ENCODE measurements at places on chromosomes 13 and 19.

- no peak for DNase-seq
Observed at GRCh38 chr13:48334534-48335127, 31.1 kb downstream of the RB1 start.

GRCh38 chr19:2140138-2140569 lies 11.2 kb downstream of the AP3D1 start:
- DNase-seq: no peak

DNA sequence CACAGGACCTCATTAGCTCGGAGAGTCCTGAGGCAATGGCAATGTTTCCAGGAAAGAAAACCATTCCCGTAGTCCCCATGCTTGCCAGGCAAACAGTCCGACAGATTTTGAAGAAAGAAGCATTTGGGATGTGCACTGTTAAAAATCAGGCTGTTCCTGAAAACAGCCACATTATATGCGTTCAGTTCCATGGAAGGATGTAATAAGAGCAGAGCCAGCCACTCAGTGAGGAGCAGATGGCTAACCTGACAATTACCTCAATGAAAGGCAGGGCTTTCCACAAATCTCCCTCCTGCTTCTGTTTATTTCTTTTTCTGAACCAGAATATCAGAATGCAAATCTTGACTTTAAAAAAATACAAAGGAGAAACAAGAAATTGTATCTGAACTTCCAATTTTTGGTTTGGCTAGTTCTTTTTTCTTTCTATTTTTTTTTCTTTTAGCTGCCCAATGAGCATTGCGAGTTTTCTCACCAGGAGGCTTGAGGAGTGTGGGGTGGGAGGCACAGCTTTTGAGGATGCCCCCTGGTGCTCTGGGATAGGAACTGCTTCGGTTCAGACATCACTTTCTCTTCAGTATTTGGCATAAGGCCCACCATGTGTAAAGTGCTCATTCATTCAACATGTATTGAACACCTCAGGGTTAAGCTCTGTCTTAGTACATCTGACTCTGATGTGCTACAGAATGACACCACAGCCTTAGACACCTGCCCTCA lies 124.2 kb downstream of the TBC1D4 start:
- peak; percentile 28 for DNase-seq

GRCh38 chr19:17946965-17947784 lies 14.4 kb downstream of the CCDC124 start:
- DNase-seq: no peak

DNA sequence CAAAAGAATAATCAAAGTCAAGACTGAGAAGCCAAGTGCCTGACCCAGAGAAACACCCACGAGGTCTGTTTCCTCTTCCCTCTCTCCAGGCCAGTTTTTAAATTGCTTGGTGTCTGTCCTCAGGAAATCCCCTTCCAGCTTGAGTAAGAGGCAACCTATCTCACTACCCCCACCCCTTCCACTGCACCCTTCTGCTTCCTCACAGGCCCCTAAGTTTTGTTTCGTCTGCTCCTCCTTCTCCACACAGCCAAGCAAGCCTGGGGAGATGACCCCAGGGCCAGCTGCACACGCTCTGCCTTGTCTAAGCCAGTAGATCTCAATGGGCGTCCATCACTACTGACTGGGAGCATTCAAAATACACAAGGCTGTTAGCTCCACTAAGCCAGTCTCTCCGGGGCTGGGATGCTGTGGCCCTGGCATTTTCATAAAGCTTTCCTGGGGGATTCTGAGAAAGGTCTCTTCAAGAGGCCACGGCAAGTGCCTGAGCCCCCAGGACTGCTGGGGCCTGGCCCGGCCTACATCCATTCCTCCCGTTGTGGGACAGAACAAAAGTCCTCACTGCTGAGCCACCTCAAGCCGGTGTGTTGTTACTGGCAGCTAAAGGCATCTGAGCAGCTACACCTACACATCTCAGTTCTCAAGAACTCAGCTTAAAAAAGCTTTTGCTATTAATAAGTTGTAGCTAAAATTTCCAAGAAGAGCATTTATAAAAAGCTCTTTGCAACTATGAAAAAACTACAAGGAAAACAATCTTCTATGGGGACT lies 14.9 kb upstream of the IL4I1 start:
- DNase-seq: no peak

DNA sequence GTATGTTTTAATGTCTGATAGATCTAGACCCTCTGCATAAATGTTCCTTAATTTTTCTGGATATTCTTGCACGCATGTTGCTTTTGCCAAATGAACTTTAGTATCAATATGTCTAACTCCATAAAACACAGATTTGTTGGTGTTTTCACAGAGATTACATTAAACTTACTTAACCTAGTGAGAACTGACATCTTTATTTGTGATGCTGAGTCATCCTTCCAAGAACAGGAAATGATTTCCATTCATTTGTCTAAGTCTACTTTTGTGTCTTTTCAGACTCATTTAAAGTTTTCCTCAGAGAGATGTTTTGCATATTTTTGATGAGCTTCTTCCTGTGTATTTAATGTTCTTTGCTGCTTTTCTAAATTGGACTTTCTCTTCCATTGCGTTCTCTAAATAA lies 184.0 kb downstream of the SLC7A1 start:
- peak; percentile 37 for DNase-seq

DNA sequence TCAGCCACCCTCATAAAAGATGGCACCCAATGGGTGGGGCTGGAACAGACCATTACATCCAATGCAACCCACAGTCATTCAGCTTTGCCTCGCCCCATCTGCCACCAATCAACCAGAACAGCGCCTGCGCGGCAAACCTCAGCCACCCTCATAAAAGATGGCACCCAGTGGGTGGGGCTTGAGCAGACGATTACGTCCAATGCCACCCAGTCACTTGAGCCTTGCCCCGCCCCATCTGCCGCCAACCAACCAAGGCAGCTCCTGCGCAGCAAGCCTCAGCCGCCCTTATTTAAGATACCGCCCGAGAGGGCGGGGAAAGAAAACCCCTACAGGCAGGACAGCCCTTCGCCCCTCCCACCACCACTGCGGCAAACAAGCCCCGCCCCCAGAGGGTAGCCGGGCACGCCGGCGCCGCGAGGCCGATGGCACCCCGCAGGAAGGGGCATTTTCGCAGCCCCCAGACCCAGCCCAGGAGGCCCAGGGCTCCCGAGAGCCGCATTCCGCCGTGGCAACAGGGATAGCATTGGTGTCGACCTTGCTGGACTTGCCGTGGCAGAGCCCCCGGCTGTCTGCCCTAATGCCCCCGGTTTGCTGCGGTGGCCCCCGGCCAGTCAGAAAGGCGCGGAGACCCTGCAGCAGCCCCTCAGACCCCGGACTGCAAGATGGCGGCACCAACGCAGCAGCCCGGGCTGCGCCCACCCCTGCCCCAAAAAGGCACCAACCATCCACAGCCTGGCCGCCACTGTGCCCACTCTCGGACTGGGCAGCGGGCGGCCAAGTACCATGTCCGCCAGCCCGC lies 675 bp downstream of the PEG3 start:
- DNase-seq: no peak

GRCh38 chr19:30742406-30742938 lies 370.3 kb downstream of the ZNF536 start:
- no peak for DNase-seq

DNA sequence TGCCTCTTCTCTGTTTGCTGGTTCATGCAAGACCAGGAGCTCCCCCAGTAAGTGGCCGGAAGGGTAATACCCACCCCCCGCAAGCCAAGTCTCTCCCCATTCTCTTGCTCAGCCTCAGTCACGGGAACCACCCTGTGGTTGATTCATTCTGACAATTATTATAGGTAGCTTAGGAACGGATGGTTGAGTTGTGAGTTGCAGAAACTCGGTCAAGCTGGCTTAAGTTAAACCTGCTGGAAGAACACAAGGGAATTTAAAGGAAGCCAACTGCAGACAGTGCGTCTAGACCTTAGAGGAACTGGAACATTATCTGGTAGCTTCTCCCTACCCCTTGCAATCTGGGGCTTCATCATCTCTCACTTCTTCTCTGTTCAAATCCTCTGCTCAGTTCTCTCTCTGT lies 8.9 kb downstream of the FPR1 start:
- no peak for DNase-seq

- no peak for DNase-seq
Observed at GRCh38 chr13:32589471-32589870, 3.2 kb downstream of the PDS5B start.

Measured in SK-N-MC (cell line).